CD8-positive, alpha-beta T cell (primary cell): ENCODE measurements at places on chromosomes 1 and 21. TPM values are rescaled to one million over a fixed set of nuclear protein-coding genes. Genes with fewer than 3 reads are reported as not detected.

- DNase-seq: no peak
Measured at GRCh38 chr1:112686417-112686816, 12.0 kb downstream of the MOV10 start.

DNA sequence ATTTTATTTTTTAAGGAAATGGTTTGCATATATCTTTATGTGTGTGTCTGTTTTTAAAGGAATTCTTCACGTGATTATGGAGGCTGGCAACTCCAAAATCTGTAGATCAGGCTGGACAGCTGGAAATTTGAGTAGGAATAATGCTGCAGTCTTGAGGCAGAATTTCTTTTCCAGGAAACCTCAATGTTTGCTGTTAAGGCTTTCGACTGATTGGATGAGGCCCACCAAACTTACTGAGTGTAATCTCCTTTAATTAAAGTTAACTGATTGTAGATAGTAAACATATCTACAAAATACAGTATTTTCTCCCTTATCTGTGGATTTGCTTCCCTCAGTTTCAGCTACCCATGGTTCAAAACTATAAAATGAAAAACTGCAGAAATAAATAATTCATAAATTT is 883.1 kb downstream of the TTLL7 start:
- no peak for DNase-seq

DNA sequence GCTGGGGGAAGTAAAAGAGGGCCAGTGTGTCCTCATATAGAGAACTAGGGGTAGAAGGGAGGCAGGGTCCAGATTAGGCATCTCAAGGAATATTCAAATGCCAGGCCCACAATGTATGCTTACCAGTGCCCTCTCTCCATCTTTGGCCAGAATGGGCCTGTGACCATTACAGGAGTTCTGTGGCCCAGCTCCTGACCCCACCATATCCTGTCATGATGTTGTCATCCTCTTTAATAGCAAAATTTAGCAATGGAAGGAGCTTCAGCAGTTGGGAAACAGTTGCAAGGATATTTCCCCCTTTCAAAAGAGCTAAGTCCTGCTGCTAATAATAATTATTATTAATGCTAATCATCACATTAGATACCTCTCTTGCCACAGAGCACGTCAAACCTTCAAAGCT is 49.3 kb upstream of the JUN start:
- no peak for DNase-seq

GRCh38 chr1:89041721-89042120 is 19.1 kb upstream of the GBP3 start:
- DNase-seq: no peak

DNA sequence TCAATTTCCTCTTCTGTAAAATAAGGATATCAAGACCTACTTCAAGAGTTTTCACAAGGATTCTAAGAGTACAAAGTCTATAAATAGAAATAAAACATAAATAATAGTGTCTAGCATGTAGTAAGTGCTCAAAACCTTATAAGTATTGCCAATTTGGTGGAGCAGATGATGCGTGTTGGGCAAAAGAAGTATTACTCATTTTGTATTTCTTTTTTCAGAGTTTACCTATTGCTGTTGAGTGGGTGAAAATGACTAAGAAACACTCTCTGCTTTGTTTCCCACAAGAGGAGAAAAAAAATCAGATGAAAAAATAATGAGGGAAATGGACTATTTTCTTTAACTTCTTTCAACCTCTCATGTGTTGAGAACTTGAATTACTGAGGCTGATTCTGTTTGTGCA is 103.3 kb upstream of the KCNK2 start:
- no peak for DNase-seq

DNA sequence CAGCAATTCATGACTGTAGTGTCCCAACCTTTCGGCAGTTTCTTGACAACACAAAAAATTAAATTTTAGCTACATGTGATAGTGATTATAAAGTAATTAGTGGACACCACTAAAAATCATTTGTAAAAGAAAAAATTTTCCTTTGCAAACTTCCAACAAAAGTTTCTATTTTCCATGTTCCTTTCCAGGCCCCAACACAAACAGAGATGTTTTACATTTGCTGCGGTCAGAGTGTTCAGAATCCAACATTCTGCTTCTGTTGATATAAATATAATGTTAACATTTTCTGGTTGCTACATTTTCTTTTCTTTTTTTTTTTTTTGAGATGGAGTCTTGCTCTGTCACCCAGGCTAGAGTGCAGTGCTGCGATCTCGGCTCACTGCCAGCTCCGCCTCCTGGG is 54.9 kb upstream of the WLS start:
- no peak for DNase-seq

- peak; percentile 8 for DNase-seq
Measured at GRCh38 chr21:46081022-46081861, 16.7 kb upstream of the COL6A2 start.

DNA sequence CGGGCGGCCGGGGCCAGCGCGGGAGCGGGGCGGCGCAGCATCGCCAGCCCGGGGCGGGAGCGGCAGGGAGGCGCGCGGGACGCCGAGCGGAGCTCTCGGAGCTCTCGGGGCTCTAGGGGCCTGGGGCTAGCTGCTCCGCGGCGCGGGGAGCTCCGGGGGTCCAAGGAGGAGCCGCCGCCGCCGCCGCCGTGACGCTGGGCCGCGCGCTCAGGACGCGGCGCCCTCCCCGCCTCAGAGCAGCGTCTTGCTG is 147 bp downstream of the CLSTN1 start:
- no peak for DNase-seq

- no peak for DNase-seq
Measured at GRCh38 chr1:162725301-162725837, 65.1 kb upstream of the HSD17B7 start.

DNA sequence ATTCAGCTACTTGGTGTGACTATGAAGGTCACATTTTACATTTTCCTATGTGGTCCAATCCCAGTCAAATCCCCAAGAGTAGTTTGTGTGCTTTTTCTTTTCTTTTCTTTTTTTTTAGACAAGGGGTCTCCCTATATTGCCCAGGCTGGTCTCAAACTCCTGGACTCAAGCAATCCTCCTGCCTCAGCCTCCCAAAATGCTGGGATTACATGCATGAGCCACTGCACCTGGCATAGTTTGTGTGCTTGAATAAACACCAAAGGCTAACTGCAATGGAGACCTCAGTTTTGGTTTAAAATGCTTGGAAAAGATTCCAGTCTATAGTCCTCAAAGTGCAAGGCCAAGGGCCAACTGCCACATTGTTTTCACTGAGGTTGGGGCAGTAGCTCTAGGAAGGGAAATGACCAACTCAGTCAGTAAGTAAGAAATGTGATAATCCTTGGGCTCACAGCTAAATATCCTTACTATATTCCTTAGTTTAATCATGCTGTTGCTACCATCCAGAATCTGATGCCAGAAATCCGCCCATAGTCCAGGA is 38.6 kb downstream of the EIF2B3 start:
- no peak for DNase-seq

GRCh38 chr1:222852326-222852725 is 37.5 kb downstream of the DISP1 start:
- DNase-seq: no peak

DNA sequence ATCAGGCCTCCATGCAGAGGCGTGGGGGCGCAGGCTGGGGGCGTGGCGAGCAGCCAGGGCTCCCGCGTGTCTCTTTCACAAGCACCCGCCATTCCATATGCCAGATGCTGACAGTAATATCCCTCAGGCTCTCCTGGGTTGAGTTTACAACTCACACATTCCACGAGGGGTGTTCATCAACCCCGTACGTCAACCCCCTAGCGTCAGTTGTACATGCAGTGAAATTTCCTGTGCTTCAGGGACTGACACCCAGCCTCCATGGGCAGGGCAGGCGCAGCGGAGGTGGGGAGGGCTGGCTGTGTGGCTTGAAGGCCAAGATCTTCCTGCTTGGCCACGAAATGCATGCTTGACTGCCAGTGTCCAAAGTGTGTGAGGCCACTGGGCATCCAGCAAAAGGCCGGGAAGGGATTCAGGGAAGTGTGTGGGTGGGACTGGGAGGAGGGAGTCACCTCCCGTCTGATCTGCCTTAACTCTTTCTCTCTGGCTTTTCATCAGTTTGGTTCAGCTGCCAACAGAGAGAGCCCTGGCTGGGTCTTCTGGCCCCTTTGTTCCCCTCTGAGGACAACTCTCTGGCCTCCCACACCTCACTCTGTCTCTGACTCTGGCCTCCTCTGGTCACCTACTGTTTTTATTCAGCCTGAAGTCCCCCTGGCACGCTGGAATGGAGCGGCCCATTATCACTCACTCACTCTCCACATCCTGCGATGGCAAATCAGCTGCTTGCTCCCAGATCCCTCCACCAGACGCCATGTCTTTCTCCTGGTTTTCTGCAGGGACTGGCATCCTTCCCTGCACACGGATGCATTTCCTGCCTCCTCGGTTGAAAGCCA is 33.8 kb downstream of the CLIC6 start:
- DNase-seq: no peak

GRCh38 chr1:227136210-227136820 is 182.0 kb downstream of the CDC42BPA start:
- no peak for DNase-seq

DNA sequence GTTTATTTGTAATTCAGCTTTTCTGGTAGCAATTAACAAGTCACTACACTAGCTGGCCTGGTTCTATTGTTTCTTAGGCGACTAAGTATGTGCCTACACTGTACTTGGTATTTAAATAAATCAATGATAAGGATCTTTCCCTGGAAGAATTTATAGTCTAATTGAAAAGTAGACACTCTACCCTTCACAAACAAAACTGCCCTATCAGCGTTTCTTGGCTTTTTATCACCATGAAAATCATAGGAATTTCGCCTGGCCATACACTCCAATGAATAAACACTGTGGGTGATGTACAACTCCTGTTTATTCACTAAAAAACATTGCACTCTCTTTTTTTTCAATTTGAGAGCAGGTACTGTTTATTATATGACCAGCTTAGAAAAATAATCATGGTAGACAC is 702.9 kb upstream of the ADGRL2 start:
- no peak for DNase-seq

- DNase-seq: no peak
Measured at GRCh38 chr1:183831311-183831710, 26.4 kb downstream of the RGL1 start.

DNA sequence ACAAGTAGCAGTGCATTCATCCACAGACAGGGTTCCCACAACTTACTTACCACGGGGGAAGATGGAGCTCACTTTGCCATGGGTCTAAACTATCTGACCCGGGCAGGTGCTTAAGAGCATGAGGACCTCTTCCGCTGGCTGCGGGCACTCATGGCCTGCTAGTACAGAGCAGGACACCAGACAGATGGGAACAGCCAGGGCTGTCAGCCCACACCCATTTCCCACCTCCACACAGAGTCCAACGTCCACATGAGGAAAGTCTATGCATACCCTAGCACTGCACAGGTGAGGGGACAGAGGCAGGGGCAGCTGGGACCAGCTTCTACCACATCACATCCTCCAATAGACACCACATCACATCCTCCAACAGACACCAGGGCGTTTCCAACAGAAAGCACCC is 35.8 kb upstream of the PRDM15 start:
- no peak for DNase-seq

- no peak for DNase-seq
Measured at GRCh38 chr1:121483961-121484424, 299.2 kb downstream of the SRGAP2C start.

GRCh38 chr1:173150795-173151194 is 56.3 kb downstream of the TNFSF4 start:
- no peak for DNase-seq

DNA sequence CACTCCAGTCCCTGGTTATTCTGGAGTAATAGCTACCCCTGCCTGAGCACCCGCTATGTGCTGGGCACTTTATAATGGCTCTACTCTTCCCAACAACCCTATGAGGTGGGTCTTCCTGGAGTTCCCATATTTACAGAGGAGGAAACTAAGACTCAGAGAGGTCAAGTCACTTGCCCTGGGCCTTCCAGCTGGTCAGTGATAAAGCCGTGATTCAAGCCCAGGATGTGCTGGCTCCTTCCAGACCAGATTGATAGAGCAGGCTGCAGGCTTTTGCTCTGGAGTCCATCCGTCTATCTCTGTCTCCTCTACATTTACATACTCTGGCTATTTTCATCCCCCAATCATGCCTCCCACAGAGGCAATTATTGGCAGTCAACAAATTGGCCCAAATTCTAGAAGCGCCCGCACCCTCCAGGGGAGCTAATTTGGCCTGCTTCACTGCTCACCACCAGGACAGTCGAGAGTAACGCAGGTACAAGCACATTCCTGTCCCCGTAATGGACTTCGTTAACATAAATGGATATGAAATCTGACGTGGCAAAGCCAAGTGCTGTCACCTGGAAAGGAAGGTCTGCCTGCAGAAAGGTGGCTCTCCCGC is 39.8 kb upstream of the SELENON start:
- no peak for DNase-seq

DNA sequence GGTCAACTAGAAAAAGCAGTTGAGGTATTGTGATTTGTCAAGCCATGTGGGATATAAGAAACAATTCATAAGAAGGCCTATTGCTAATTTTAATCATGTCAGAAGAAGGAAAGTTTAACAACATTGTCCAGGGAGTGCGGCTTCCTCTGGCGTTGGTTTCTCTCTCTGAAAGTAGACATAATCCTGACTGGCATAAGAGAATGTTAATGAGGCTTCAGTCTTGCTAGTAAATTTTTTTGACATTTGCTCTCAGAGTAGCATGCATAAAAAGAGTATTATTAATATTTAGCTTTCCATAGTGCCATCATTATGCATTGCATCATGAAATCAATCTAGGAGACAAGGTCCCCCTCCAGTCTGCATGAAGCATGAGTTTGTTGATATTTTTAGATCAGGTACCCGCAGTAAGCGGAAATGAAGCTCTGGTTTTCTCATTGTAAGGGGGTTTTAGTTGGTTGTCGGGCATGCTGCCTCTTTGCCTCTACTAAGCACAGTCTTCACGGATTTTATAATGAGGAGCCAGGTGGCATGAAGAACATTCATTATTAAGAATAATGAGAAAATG is 12.8 kb upstream of the PRDM2 start:
- no peak for DNase-seq

DNA sequence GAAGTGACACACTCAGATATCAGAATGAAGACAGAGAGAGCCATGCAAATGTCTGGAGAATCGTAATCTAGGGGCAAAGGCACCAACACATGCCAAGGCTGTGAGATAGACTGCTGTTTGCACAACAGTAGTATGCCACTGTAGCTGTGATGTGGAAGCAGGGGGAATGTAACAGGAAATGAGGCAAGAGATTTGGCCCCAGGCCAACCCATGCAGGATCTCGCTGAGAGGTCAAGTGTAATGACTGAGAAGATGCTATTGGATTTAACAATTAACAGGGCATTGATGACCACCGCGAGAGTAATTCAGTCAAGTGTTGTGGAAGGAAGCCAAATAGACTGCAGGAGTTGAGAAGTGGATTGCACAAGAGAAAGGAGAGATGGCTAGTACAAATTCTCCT is 107.3 kb upstream of the ST6GALNAC5 start:
- no peak for DNase-seq

Gene KPRP
- total RNA-seq: not detected

Gene NR1I3
- total RNA-seq: not detected

Gene ACTL8
- total RNA-seq: not detected

Gene SERBP1
- 136 TPM for total RNA-seq

Gene LRRC71
- total RNA-seq: not detected

Gene EDN2
- total RNA-seq: 0.43 TPM

Gene SPRR1A
- not detected for total RNA-seq

Gene FAM229A
- total RNA-seq: 29.9 TPM

Gene OR2T34
- total RNA-seq: not detected

Gene HSD3B1
- total RNA-seq: not detected

Gene ALX3
- total RNA-seq: not detected

Gene CA14
- not detected for total RNA-seq

Gene GRIK1
- total RNA-seq: not detected

Gene NFASC
- total RNA-seq: not detected
